ENCODE measurements at places on chromosomes 3 and 15.

DNA sequence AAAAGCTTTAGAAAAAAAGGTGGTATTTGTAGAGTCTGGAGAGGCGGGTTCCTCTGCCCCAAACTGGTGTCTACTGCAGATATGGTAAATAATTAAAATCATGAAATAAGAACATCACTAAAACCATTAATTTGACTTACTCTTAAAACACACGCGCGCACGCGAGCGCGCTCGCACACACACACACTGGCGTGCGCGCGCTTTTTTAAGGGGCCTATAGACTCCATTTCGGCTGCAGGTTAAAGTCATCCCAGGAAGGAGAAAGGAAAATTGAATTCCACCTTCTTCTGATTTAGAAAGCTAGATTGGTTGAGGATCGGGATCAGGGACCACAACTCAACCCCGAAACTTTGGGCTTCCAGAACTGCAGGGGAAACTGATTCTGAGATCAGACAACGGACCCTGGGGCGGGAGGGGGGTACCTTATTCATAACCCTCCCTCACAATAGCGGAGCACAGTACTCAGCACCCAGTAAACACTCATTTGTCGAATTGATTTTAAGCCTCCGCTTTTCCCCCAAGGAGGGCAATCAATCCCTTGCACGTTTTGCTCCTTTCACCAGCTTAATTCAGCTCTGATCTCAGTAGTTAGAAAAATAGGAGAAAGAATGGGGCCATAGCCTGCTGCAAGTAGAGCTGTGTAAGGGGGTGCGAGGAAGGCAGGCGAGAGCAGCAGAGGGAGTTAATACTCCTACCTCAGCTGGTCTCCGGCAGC, 509 bp upstream of the LRRC3B start:
- no peak for DNase-seq

DNA sequence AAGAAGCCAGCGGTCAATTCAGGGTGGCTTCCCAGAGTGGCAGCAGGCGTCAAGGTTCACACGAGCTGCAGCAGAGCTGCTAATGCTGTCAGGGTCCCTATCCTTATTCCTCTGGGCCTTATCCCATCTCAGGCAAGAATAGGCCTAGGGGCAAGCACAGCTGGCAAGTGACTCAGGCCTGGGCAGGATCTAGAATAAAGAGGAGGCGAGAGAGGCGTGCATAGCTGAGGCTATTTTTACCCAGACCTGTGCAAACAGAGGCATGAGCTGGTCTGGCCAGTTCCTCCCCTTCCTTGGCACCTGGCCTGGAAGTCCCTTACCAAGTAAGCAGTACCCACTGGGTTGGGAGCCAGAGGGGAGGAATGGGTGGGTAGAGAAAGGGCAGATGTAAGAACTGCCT, 12.2 kb upstream of the VIPR1 start:
- DNase-seq = peak; percentile 60

DNA sequence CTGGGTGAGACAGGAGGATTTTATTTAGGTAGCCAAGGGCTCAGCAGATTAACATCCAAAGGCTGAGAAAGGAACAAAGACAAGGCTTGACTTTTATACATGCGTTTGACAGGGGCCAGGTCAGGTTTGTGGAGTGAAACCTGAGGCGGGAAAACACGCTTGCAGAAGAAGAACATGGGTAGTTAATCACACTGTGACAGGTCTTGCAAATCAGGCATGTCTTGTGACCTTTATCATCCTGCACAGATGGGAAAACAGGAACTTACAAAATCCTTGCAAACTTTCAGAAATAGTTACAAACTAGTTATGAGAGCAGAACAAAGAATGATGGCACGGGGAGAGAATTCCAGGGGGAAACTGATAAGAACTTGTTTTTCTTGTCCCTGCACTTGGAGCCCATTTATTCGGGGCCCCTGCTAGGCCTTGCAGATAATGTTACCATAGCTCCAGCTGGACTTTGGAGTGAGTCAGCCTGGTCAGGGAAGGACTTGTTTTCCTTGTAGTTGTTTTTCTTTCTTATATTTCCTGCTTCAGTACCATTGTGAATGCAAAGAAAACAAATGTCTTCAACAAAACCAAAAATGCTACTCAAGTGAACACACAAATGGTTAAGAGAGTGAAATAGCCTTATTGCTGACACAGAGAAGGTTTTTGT, 965.9 kb upstream of the ROBO1 start:
- DNase-seq = no peak

- no peak for DNase-seq
Measured at GRCh38 chr3:124322966-124323365, 331.0 kb upstream of the ROPN1 start.

DNA sequence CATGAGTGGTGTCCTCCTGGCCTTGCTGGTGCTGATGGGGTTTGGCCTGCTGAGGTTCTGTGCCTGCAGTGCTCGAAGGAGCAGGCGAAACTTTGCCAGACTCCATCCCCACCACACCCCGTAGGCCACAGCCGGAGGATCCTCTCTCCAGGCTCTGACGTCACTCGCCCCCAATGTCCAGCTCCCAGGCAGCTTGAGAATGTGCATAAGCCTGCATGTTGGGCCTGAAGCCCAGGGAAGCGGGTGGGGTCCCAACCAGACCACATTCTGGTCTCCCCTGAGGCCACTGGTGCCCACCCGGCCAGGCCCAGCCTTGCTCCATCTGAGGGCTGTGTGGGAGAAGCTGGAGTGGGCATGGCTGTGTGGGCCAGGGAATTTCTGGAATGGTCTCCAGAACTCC, 109.8 kb downstream of the ASB7 start:
- DNase-seq = no peak

DNA sequence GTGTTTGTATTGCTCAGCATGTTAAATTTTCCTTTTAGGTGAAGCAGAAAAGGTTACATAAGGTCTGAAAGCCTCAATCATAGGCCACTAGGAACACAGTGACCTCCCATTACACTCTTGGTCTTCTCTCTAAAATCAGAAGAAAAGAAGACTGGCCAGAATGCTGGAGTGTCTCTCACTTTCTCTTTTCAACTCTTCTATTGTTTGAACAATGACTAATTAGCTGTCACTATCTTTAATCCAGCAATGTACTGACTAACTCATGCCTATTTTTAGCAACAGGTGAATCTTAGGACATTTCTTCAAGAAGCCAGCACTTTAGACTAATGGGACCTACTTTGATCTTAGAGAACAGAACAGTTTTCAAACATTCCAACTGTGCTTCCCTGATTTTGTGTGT, 142.8 kb downstream of the TGFBR2 start:
- DNase-seq = no peak

DNA sequence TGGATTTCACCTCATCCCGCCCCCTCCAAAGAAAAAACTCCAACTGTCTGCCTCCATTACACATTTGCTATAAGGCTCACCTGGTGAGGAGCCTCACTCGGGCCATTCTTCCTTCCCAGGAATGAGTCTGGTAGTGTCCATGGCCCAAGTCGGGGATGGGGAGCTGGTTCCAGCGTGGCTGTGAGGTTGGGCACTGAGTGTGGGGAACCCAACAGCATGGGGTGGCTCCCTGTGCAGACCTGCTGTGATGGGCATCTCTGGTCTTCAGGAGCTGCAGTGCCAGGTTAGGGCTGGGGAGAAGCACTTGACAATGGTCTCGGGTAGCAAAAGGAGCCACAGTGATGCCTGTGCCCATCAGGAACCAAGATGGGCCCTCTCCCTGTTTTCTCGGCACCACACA, 39.2 kb downstream of the TMEM158 start:
- no peak for DNase-seq

DNA sequence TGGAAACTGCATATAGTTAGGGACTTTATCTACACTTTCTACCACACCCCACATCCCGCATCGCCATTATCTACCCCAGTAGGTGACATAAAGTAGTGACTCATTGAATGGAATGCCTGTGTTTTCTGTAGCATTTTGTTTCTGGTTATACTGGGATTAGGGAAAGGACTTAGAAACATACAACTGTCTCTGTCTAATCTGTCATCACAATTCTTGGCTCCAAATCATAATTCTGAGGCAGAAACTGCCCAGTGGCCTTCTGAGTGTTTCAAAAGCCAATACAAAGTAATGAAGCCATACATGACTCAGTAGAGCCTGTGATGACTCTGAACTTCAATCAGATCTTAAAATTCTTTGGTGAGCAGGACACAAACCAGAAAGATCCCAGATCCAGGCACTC, 115.7 kb upstream of the CHRM5 start:
- peak; percentile 33 for DNase-seq

- no peak for DNase-seq
Measured at GRCh38 chr3:150030841-150031240, 60.1 kb upstream of the PFN2 start.

DNA sequence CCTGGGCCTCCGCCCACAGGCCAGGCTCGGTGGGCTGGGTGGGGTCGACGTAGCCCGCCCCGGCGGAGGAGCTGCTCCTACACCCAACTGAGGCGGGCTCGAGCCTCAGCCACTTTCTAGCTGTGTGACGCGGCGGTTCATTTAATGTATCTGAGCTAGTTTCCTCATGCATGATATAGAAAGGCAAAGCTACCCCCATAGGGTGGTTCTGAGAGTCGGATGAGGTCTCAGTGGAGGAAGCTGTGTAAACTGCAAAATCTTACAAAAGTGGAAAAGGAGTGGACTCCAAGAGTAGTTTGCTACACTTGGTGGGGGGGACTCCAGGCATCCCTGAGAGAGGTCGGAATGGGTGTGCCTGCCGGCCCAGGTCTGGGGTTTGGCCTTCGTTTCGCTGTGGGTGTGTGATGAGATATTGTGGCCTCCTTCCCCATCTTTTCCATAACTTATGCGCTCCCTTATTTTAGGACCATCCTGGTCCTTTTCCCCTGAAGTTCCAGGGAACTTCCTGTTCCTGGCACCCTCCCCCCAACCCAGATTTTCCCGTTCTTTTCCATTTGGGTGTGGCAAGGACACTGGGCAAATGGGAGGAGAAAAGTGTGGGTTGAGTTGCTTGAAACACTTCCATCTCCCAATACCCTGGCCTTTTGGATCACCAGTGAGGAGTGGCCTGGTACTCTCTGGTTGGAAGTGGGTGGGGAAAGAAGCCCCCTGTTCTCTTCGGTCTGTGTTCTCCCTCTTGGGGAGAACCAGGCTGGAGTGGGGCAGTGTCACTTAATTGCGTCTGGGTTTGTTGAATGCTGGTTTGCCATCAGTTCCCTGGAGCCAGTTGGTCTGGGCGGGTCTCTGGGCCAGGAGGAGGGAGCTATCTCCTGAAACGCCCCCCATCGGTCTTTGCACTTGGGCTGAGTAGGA, 1.1 kb downstream of the PDIA5 start:
- peak; percentile 58 for DNase-seq

- no peak for DNase-seq
Measured at GRCh38 chr3:185264849-185265553, 11.2 kb upstream of the EHHADH start.

DNA sequence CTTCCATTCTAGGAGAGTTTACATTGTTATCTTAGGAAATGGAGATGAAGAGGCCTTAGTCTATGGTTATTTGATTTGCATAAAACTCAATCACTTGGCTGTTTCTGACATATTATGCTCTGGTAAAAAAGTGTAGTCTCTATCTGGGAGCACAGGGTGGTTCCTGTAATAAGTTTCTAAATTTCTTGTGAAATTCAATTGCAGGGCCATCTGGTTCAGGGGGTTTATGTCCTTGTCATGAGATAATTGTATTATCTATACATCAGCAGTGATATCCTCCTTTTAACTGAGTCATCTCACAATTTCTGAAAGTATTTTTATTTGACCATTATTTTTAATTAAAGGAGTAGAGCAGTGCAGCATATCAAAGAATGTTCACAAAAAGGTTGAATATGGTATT, 203.3 kb downstream of the MFSD1 start:
- DNase-seq = no peak

DNA sequence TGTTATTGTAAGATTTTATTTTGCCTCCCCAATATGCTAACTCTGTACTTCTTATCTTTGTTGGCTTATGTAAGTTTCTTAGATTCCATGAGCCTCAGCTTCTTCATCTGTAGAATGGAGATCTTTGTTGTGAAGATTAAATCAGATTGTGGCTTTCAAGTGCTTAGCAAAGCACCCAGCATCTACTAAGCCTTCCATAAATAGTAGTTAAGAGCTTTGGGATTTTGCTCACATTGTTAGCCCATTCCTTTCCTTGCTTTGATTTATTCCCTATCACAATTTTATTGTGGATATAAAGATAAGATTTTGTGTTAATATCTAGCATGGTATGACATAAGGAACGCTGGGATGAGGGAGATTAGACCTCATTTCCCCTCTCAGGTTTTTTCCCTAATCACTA, 501.4 kb downstream of the PYDC2 start:
- DNase-seq = no peak

DNA sequence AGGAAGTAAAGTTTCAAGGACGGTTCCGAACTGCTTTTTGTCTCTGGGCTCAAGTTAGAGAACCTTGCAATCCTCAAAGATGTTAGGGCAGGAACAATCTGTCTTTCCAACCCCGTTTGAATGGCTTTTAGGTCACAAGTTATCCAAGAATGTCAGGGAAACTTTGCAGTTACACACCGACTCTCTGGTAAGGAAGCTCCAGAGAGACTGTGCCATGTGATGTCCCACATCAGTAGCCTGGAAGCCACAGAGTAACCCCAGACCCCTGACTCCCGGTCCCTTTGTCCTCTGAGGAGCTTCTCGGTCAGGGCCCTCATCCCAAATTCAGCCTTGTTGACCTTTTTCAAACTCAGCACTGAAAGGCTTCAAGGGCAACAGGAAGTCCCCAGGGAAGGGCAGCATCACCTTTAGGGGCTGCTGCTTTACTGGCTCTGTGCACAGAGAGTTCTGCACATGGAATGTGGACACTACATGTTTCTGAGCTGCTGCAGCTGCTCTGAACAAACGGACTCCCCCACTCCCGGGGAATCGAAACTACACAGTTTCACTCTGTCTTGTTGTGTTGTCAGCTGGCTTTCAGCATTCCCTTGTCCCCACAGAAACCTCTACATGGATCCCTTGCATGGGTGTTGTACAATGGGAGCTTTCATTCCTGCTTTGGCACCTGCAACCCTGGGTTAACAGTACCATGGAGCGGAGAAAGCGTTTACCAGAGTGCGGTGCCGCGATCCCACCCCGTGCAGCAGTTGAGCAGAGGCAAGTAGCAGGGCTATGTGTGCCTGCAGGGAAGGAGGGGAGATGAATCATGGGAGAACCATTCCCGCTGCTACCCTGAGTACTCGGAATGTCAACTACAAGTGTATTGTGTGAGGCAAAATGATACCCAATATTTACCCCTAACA, 408.2 kb upstream of the THBS1 start:
- DNase-seq = peak; percentile 67

GRCh38 chr3:196189566-196190347, 21.4 kb downstream of the ZDHHC19 start:
- no peak for DNase-seq

GRCh38 chr3:23183731-23184130, 19.4 kb upstream of the UBE2E2 start:
- peak; percentile 70 for DNase-seq

- no peak for DNase-seq
Measured at GRCh38 chr3:123156276-123156995, 45.3 kb upstream of the SEC22A start.

All from urothelium cell line (cell line).